HS-27A (cell line): ENCODE measurements at places on chromosomes 6 and 20.

GRCh38 chr6:3231247-3232016 lies 4.0 kb upstream of the TUBB2B start:
- DNase-seq = no peak

- no peak for DNase-seq
Observed at GRCh38 chr6:19417713-19418112, 419.5 kb upstream of the ID4 start.

GRCh38 chr6:41676431-41676830 lies 38.2 kb downstream of the MDFI start:
- DNase-seq = no peak

- no peak for DNase-seq
Observed at GRCh38 chr6:89640804-89641203, 2.3 kb upstream of the LYRM2 start.

GRCh38 chr20:50645253-50646068 lies 45.9 kb downstream of the RIPOR3 start:
- peak; percentile 91 for DNase-seq

DNA sequence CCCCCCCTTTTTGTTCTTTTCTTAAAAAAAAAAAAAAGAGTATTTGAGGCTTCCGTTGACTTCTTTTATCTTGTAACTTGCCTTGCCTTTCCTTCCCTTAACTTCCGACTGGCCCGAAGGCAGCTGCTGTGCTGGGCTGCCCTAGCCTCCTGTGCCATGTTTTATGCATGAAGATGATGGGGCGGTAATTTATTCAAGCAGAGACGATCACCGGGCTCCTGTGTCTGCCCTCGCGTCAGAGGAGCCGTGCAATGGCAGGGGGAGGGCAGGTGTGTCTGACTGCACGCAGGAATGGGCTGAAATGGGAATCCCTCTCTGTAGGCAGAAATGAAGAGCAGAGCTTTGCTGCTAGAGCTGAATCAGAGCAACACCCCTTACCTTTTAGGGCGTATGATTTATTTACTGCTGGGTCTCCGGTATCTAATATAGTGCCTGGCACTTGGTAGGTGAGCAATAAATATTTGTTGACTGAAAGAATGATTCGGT lies 106.3 kb upstream of the RIPOR2 start:
- DNase-seq = no peak

DNA sequence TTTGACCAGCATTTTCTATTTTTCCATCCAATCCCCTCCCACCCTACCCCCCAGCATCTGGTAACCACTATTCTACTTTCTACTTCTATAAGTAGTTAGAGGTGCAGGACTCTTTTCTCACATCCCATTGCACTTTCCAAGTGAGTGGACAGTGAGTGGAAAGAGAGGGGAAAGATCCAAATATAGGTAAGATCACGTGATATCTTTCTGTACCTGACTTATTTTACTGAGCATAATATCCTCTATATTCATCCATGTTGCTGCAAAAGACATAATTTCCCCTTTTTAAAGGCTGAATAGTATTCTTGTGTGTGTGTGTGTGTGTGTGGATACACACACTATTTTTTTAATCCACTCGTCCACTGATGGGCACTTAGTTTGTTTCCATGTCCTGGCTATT lies 18.1 kb downstream of the RBM24 start:
- no peak for DNase-seq

DNA sequence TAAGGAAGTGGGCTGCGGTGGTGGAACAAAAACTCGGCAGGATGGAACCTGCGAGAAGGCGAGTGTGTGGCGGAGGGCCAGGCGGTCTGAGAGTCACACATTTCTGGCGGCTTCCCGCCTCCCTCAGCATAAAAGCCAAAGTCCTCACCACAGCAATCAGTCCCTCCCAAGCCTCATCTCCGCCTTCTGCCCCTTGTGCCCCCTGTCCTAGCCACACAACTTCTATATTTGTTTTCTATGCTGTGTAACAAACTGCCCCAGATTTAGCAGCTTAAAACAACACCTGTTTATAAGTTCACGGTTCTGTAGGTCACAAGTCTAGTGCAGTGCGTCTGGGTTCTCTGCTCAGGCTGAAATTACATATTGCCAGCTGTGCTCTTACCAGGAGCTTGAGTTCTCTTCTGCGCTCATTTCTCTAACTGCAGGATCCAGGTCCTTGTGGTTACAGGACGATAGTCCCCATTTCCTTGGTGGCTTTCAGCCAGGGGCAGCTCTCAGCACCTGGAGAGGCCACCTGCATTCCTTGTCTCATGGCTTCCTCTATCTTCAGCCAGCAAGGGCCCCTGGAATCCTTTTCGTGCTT lies 11.7 kb upstream of the SPO11 start:
- no peak for DNase-seq
